Fibroblast of the aortic adventitia (primary cell): ENCODE measurements at places on chromosomes 2 and 18. TPM values are rescaled to one million over a fixed set of nuclear protein-coding genes. Genes with fewer than 3 reads are reported as not detected.

GRCh38 chr2:177572236-177572671, 179.7 kb downstream of the AGPS start:
- peak; percentile 18 for DNase-seq

Gene RAPGEF4
- 1.3 and 54.4 TPM in 2 replicates for total RNA-seq

GRCh38 chr2:106053581-106053980, 140.5 kb downstream of the UXS1 start:
- no peak for DNase-seq

DNA sequence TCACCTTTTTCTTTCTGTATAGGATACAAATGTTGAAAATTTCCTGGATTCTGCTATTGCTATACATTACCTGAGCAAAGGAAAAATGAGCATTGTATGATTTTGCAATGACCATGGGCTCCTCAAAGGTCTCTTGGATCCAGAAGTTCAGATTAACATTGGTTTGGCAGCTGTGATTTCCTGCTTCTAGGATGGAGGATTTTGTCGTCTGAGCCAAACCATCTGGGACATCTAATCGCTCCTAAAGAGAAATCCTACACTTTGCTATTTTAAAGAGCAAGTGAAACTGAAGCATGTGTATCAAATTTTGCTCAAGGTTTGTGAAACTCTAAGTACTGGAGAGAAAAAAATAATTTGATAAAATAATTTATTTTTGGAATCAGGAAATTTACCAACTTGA, 115.1 kb upstream of the ST6GAL2 start:
- DNase-seq: peak; percentile 64

GRCh38 chr2:136015699-136016098, 30.3 kb upstream of the DARS1 start:
- no peak for DNase-seq

GRCh38 chr18:79765491-79766245, 32.1 kb upstream of the KCNG2 start:
- peak; percentile 25 for DNase-seq
